Retina (tissue), 1 donor: ENCODE measurements at places on chromosomes 2 and 18.

DNA sequence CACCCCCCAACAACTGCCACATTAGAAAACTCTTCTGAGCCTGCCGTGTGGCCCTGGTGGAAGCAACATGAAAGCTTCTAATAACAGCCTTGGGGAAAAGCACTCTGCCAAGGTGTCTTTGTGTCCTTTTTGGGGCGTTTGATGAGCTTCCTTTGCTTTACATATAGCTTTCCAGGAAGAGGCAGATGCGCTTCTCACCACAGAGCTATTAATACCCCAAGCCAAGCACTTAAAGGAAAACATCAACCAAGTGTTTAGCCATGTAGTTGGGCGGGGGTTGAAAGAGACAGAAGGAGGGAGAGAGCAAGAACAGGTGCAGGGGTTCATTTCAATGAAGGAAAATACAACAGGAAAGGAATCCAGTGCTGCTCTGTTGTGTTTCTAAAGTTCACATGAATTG is 176.1 kb downstream of the VAPA start:
- DNase-seq: no peak

DNA sequence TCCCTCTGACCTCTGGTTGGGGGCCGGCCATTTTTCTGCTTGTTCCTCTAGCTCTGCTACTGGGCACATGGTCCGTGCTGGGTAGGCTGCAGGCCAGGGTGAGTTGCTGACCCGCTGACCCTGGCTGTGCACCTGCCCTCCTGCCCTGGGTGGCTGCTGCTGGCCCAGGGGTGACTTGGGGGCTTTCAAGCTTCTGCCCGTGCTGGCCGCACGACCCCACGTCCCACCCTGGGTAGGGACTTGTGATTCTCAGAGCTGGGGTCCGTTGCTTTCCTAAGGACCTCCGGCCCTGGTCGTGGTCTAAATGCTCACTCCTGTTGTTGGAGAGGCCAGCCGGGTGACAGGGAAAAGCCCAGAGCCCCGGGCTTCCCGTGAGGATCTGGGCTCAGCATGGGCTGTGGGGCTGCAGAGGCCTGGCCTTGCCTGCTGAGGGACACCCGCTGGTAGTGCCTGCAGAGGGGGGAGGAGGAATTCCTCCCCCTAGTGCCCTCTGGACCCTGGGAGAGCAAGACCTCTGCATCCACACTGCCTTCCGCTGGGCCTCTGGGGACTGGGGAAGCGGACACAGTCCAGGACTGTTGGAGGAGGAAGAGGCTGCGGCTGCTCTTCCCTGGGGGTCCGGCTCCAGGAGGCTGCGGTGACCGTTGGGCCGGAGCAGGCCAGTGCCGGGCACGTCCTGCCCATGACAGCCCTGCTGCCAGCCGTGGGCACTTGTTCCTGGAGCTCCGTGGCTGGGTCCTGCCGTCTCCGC is 6.3 kb upstream of the GAL3ST2 start:
- peak; percentile 50 for DNase-seq

DNA sequence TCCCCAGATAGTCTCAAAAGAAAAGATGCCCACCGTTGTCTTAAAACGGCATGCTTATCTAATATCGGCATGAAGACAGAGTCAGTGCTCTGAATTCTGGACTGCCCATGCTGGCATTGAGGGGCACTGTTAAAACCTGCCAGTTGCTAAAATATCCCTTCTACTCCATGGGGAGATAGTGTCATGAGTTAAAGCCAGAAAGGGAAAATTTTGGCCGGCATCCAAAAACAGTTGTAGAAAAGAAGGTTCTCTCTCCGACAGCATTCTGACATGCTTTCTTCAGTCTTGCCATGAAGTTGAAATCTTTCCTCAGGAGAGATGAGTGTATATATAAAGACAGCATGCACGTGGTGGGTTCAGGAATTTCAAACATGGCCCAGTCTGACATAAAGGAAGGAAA is 401.3 kb upstream of the PIK3C3 start:
- DNase-seq: no peak

DNA sequence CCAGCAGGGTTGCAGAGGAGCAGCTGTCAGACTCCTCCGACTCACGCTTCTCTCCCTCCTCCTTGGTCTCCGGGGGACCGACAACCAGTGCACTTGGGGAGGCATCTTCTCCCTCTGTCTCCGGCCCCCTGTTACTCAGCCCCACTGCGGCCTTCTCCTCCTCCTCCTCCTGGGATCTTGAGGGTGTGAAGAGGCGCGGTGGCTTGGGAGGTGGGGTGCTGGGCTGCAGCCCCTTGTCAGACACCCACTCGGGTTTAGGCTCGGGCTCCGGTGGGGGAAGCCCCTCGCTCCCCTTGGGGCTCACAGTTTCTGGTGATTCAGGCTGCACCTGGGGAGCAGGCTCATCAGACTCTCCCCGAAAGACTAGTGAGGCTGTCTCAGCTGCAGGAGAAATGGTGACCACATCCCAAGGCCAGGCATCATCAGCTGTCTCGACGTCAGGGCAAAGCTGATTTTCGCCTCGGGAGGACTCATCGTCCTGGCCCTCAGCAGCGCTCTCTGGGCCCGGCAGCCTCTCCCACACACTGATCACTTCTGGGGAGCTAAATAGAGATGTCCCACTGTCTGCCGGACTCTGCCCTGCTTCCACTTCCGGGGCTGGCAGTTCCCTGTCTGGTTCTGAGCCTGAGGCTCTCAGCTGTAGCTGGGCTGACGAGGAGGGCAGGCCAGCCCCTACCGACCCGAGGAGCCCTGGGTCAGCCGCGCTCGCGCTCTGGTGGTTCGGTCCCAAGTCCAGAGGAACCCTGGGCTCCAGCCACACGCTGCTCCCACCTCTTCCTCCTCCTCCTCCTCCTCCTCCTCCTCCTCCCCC is 9.0 kb upstream of the SFXN5 start:
- DNase-seq: peak; percentile 46

GRCh38 chr18:22606563-22607283 is 189.0 kb upstream of the CTAGE1 start:
- DNase-seq: no peak

GRCh38 chr2:204321910-204322751 is 223.1 kb upstream of the PARD3B start:
- DNase-seq: no peak

GRCh38 chr2:96875498-96876268 is 5.8 kb upstream of the SEMA4C start:
- DNase-seq: peak; percentile 81

GRCh38 chr2:104041351-104041750 is 812.6 kb upstream of the POU3F3 start:
- no peak for DNase-seq

- no peak for DNase-seq
Observed at GRCh38 chr18:54813977-54814565, 14.2 kb upstream of the RAB27B start.

DNA sequence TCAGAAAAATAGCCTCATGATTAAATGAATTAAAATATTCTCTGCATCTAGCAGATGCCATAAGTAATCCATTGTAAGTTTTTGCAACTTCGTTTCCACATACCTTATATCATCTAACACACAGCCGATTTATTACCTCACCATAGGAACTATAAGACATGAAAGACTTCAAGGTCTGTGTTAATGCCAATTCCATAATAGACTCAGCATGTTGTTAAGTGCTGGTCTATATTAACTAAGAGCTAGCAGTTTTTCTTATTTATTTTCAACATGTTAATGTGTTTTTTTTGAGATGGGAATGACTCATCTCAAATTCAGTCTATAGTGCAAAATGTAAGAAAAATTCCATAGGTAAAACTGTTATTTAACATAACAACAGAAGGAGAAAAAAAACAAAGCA is 243.9 kb upstream of the GULP1 start:
- DNase-seq: no peak

GRCh38 chr18:22868831-22869230 is 64.3 kb upstream of the RBBP8 start:
- no peak for DNase-seq

- DNase-seq: peak; percentile 49
Observed at GRCh38 chr18:388200-388599, 112.3 kb downstream of the COLEC12 start.
